RPMI8226 (cell line): ENCODE measurements at places on chromosomes 12 and 14.

GRCh38 chr12:117052386-117053049, 46.7 kb downstream of the TESC start:
- DNase-seq: no peak

- DNase-seq: no peak
Observed at GRCh38 chr12:131635491-131636122, 75.3 kb upstream of the SFSWAP start.

- no peak for DNase-seq
Observed at GRCh38 chr12:79409562-79409961, 281.2 kb downstream of the PAWR start.

GRCh38 chr14:51593397-51593796, 58.3 kb upstream of the FRMD6 start:
- DNase-seq: no peak

DNA sequence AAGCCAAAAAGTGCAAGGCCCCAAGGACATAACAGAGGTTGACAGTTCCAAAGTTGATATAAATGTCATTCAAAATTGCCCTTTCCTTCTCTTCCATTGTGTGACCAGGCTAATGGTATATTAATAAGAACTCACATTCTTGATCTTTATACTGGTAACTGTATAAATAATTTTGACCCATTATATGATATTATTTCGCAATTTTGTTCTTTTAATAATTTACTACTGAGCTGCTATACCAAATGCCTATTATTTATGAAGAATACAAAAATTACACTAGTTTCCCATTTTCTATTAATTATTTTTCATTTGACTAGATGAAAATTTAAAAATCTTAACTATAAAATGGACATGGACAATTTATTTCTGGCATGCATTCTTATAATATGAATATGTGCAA, 370.2 kb downstream of the SOX5 start:
- no peak for DNase-seq

DNA sequence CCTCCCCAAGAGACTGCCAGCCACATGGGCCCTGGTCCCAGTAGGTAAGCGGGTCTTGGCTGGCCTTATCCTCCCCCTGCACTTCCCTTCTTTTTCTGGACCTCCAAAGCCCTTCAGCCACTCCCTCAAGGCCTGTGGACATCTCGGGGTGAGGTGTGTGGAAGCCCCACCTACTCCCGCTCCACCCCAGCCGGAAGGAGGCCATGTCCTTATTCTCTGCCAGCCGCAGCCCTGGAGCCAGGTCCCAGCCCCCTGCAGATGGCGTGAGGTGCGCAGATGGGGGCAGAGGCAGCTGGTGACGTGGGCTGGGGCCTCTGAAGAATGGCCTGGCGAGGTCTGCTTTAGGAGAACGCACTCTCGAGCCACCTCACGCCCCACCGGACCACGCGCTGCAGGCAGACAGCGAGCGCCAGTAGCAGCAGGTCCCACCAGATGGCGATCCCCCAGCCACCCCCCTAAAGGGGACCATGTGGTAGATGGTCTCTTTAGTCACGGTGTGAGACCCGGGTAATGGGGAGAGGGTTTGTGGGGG, 167.1 kb downstream of the TSPAN9 start:
- no peak for DNase-seq

- peak; percentile 73 for DNase-seq
Observed at GRCh38 chr12:69154585-69155363, 84.6 kb upstream of the CPSF6 start.

- DNase-seq: no peak
Observed at GRCh38 chr12:62588916-62589315, 122.3 kb downstream of the MON2 start.

DNA sequence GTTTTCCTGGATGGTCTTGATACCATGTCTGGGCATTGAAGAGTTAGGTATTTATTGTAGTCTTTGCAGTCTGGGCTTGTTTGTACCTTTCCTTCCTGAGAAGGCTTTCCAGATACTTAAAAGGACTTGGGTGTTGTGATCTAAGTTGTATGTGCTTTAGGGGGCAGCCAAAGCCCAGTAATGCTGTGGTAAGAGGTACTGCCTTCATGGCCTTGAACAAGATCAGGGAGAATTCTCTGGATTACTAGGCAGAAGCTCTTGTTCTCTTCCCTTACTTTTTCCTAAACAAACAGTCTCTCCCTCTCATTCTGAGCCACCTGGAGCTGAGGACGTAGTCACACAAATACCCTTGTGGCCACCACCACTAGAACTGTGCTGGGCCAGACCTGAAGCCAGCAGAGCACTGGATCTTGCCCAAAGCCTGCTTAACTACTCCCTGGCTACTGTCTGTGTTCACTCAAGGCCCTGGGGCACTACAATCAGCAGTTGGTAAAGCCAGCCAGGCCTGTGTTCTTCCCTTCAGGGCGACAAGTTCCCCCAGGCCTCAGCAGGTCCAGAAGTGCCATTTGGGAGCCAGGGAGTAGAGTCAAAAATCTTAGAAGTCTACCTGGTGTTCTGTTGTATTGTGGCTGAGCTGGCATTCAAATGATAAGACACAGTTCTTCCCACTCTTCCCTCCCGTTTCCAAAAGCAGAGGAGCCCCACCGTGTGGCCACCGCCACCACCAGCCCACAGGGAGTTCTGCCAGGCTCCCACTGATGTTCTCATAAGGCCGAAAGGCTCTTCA, 11.4 kb downstream of the PRORP start:
- DNase-seq: no peak

DNA sequence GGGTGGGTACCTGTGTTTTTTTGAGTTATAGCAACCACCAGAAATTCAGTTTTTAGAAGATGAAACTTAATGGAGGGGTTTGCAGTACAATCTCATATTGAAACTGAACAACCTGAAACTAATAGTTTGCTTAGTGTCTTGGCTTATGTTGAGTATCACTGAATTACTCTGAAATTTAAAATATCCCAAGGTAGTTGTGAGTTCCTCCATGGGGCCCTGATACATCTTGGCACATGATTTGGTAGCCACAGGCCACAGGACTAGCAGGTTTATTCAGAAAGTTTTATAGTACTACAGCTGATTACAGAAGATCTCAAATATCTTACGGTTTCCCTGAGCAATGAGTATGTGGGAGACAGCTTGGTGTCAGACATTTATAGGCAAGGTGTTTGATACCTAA, 10.4 kb downstream of the PTGES3 start:
- DNase-seq: no peak

GRCh38 chr12:123094349-123095077, 56.4 kb downstream of the PITPNM2 start:
- DNase-seq: no peak

GRCh38 chr14:100476012-100476822, 111.0 kb downstream of the BEGAIN start:
- DNase-seq: no peak

- no peak for DNase-seq
Observed at GRCh38 chr14:23538050-23538718, 13.4 kb downstream of the ZFHX2 start.

GRCh38 chr14:68279777-68280233, 460.2 kb downstream of the RAD51B start:
- peak; percentile 23 for DNase-seq

DNA sequence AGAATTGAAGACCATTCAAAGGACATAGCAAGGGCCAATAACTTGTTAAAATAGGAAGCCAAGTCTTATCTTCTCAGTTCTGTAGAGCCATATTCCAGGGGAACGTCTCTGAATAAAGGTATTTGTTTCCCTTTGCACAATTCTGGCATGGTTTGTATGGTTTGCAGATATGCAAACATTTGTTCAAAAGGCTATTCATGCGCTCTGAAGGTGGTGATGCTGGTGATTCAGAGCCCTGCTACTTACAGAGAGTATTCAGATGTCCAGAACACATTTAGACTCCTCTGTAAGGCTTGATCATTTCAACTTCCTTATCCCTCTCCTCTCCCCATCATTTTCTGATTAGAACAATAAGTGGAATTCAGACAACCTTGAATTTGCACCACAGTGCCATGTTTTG, 35.9 kb downstream of the SLC4A8 start:
- DNase-seq: no peak

DNA sequence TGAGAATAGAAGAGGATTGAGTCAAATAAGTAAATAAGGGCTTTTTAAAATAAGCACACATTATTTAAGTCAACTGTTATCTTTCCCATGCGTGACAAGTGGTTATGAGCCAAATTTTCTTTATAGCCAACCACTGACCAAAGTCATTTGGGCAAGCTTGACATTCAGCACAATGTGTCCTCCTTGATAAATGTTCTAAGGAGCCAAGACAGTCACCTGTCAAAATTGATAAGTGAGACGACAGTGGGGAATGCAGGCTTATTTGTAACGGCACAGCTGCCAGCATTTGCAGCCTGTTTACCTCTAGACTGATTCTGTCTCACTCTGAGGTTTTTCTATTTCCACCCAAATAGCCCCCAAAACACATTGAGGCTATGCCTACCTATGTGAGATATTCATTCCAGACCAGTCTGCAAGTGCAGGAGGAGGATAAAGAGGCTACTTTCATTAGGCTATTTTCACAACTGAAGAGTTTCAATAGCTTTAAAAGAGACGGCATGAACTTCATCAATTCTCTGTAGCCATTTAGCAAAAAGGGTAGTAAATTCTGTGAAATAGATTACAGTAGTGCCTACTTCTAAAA, 339.5 kb downstream of the PDZRN4 start:
- DNase-seq: no peak

- DNase-seq: peak; percentile 39
Observed at GRCh38 chr14:88168498-88169165, 154.4 kb downstream of the KCNK10 start.
